ENCODE measurements at places on chromosomes 5 and 9. TPM values are rescaled to one million over a fixed set of nuclear protein-coding genes. Genes with fewer than 3 reads are reported as not detected.

HK3 gene
- total RNA-seq, result 2.5 TPM

TAF11L5 gene
- not detected for total RNA-seq

ENHO gene
- total RNA-seq, result 0.33 TPM

SPATA31C1 gene
- total RNA-seq, result not detected

IL3 gene
- total RNA-seq, result not detected

SHISAL2B gene
- not detected for total RNA-seq

SLC34A1 gene
- not detected for total RNA-seq

BARX1 gene
- total RNA-seq, result 2.6 TPM

SAPCD2 gene
- total RNA-seq, result 2.8 TPM

C5orf46 gene
- 9.4 TPM for total RNA-seq

ZNF300 gene
- total RNA-seq, result 8.8 TPM

ZFYVE16 gene
- 61.9 TPM for total RNA-seq

C9 gene
- total RNA-seq, result not detected

PRRC2B gene
- total RNA-seq, result 143 TPM

TOR1B gene
- 26.7 TPM for total RNA-seq

SLC27A6 gene
- 4.3 TPM for total RNA-seq

SLC9A3 gene
- total RNA-seq, result 1.1 TPM

KIF4B gene
- not detected for total RNA-seq

ADGRD2 gene
- 2.6 TPM for total RNA-seq

KIAA1958 gene
- 2.9 TPM for total RNA-seq

DOCK2 gene
- 19.8 TPM for total RNA-seq

LRRC19 gene
- total RNA-seq, result 0.66 TPM

NKD2 gene
- total RNA-seq, result 5.9 TPM
